ENCODE measurements at places on chromosomes 1 and 21.

DNA sequence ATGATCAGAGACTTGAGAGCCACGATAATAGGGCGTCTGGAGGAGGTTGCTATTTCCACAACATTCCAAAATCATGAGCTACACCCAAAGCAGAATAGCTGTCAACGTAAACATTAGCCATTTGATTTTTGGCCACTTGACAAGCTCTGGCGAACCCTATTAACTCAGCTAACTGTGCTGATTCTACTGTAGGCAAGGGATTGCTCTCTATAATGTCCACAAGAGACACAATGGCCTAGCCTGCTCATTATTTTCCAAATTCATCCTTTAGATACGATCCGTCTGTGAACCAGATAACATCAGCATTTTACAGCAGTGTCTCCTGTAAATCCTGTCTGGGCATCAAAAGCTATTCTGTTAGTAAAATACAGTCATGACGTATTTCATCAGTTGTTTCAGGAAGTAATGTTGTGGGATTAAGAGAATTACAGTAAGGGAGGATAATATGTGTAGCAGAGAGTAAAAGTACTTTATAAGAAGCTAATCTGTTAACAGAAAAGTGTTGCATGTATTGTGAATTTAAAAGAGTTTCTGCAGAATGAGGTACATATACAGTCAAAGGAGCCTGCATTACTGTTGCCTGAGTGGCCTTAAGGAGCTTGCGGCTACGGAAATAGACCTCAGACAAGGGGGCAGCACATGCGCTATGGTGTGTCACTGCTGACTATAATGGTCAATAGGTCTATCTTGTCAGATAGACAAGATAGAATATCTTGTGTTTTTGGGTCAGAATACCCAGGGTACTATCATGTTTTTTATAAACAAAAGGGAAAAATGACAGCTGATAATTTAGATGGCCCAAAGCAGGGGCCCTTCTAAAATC lies 44.9 kb upstream of the TINAGL1 start:
- no peak for DNase-seq
- H3K27me3 ChIP-seq: peaks cover 10% of the 10 kb centered on the region
- H3K4me1 ChIP-seq: peaks cover 8% of the 10 kb centered on the region
- no peak overlapping the region for H3K4me3 ChIP-seq
- H3K36me3 ChIP-seq: no peaks in the 10 kb centered on the region

DNA sequence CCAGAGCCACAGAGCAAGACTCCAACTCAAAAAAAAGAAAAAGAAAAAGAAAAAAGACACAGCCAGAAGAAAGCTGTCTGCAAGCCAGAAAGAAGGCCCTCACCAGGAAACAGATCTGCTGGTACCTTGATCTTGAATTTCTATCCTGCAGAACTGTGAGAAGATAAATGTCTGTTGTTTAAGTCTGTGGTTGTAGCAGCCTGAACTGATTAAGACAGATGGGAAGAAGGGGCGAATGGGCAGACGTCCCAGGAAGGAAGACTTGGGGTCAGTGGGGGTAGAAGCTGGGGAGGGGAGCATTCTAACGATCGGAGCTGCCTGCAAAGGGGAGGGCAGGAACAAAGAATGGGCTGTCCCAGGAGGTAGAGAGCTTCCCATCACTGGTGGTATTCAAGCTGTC lies 6.3 kb downstream of the SLC2A7 start:
- no peak overlapping the region for H3K27ac ChIP-seq
- no peak overlapping the region for H3K4me3 ChIP-seq
- peaks cover 8% of the 10 kb centered on the region for H3K27me3 ChIP-seq
- DNase-seq: no peak
- no peaks in the 10 kb centered on the region for H3K36me3 ChIP-seq

DNA sequence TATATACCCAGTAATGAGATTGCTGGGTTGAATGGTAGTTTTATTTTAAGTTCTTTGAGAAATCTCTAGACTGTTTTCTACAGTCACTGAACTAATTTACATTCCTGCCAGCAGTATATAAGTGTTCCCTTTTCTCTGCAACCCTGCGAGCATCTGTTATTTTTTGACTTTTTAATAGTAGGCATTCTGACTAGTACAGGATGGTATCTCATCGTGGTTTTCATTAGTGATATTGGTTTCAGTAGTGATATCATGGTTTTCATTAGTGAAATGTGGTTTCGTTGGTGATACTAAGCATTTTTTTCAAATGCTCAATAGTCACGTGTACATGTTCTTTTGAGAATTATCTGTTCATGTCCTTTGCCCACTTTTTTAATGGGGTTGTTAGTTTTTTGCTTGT lies 316.8 kb downstream of the PTBP2 start:
- H3K4me1 ChIP-seq: no peaks in the 10 kb centered on the region
- DNase-seq: no peak
- no peaks in the 10 kb centered on the region for H3K36me3 ChIP-seq
- H3K4me3 ChIP-seq: no peak overlapping the region
- peaks cover 3% of the 10 kb centered on the region for H3K27me3 ChIP-seq
- no peak overlapping the region for H3K27ac ChIP-seq

DNA sequence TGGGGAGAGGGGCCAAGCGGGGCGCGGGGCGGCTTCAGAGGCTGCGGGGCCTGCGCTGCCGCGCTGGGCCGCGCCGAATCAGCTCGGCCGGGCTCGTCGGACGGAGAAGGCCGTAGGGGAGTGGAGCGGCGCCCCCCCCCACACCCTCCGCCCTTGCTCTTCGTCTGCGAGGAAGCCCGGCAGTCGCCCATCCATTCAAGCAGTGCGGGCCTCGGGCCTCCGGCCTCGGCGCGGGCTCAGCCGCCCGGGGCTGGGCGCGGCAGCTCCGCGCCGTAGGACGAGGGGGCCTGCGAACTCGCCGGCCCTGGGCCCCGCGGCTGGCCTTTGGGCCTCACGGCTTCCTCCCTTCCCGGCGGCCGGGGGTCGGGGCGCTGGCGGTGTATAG lies 564 bp downstream of the CTPS1 start:
- no peak for DNase-seq
- peaks cover 52% of the 10 kb centered on the region for H3K4me1 ChIP-seq
- peak overlapping the region; percentile 93 for H3K4me3 ChIP-seq
- H3K36me3 ChIP-seq: peaks cover 49% of the 10 kb centered on the region

GRCh38 chr1:25140073-25140797 lies 92.1 kb downstream of the SYF2 start:
- no peak for DNase-seq
- H3K27me3 ChIP-seq: peaks cover 28% of the 10 kb centered on the region
- no peaks in the 10 kb centered on the region for H3K36me3 ChIP-seq
- no peak overlapping the region for H3K4me3 ChIP-seq
- no peak overlapping the region for H3K27ac ChIP-seq

- no peaks in the 10 kb centered on the region for H3K36me3 ChIP-seq
- no peaks in the 10 kb centered on the region for H3K4me1 ChIP-seq
- H3K27me3 ChIP-seq: peaks cover 55% of the 10 kb centered on the region
- no peak overlapping the region for H3K27ac ChIP-seq
- no peak for DNase-seq
- H3K4me3 ChIP-seq: no peak overlapping the region
Observed at GRCh38 chr21:8994640-8995511, 1526.5 kb upstream of the TPTE start.

DNA sequence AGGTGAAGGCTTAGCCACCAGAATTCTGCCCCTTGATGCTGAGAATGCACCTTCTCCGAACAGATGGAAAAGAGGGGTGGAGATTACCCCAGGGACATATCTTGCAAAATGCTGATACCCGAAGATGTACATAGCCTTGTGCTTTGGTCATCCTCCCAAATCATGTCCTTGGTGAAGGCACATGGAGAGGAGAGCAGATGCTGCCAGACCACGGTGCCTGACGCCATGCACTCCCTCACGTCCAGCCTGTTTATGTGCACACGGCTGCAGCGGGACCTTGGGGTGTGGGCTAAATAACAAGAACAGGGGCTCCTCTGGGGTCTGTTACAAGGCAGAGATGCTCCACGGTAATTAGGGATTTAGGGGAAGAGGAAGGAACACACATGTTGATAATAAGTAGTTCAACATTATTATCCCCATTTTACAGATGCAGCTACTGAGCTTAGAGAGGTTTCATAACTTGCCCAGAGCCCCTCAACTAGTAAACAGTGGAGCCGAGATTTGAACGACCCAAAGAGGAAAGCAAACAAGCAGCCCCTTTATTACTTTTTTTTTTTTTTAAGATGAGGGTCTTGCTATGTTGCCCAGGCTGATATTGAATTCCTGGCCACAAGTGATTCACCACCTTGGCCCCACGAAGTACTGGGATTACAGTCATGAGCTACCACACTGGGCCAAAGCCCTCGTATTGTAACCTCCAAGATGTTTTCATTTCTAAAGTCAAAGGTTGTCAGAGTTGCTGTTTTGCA lies 12.9 kb downstream of the EPHX1 start:
- no peaks in the 10 kb centered on the region for H3K36me3 ChIP-seq
- no peak for DNase-seq
- H3K27ac ChIP-seq: no peak overlapping the region
- H3K27me3 ChIP-seq: no peaks in the 10 kb centered on the region
- H3K4me3 ChIP-seq: no peak overlapping the region
- peaks cover 1% of the 10 kb centered on the region for H3K4me1 ChIP-seq

- H3K36me3 ChIP-seq: no peaks in the 10 kb centered on the region
- no peak overlapping the region for H3K27ac ChIP-seq
- H3K27me3 ChIP-seq: no peaks in the 10 kb centered on the region
- DNase-seq: no peak
- H3K4me1 ChIP-seq: no peaks in the 10 kb centered on the region
Observed at GRCh38 chr1:7589774-7590425, 181.2 kb upstream of the VAMP3 start.

DNA sequence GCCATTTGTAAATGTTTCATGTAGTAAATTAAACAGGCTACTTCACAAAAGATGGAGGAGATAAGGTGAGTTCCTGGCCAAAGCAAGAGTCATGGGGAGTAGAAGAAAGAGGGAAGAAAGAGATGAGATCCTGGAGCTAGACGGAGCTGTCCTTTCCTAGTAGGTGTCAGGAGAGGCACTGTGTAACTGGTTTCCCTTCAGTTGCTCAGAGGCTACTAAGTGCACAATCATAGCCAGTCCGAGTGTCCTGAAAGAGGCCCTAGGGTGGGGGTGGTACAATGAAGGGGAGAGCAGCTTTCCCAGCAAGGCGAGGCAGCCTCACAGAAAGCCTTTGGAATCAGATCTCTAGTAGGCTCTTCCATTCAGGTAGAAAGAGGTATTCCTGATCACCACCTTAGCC lies 390.9 kb downstream of the KCNH1 start:
- H3K4me3 ChIP-seq: no peak overlapping the region
- H3K4me1 ChIP-seq: no peaks in the 10 kb centered on the region
- no peak for DNase-seq
- H3K27ac ChIP-seq: no peak overlapping the region

DNA sequence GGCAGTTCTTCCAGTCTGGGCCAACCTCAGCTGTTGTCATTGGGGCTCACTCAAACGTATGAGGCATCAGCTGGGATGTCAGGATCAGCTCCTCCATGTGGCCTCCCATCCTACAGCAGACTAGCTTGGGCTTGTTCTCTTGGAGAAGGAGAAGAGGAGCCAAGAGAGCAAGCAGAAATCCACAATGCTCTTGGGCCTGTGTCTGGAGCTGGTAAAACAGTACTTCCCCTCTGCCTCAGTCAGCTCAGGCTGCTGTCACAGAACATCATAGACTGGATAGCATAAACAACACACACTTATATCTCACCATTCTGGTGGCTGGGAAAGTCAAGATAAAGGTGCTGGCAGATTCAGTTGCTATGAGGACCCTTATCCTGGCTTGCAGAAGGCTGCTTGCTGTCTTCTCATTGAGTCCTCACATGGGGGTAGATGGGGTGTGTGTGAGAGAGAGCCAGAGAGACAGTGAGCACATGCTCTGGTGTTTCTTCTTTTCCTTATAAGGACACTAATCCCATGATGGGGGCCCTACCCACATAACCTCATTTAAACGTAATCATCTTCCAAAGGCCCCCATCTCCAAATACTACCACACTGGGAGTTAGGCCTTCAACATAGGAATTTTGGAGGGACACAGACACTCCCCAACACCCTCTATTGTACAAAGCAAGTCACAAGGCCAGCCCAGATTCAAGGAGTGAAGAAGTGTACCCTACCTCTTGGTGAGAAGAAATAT lies 16.3 kb upstream of the DNAJC6 start:
- H3K4me3 ChIP-seq: no peak overlapping the region
- DNase-seq: no peak
- H3K27me3 ChIP-seq: no peaks in the 10 kb centered on the region
- H3K27ac ChIP-seq: no peak overlapping the region
- H3K4me1 ChIP-seq: no peaks in the 10 kb centered on the region

GRCh38 chr1:174858301-174858700 lies 141.4 kb upstream of the CACYBP start:
- DNase-seq: no peak
- no peak overlapping the region for H3K27ac ChIP-seq
- peaks cover 1% of the 10 kb centered on the region for H3K4me1 ChIP-seq
- peaks cover 15% of the 10 kb centered on the region for H3K36me3 ChIP-seq
- H3K27me3 ChIP-seq: no peaks in the 10 kb centered on the region

- H3K4me3 ChIP-seq: no peak overlapping the region
- H3K4me1 ChIP-seq: no peaks in the 10 kb centered on the region
- H3K27me3 ChIP-seq: peaks cover 8% of the 10 kb centered on the region
Observed at GRCh38 chr1:184647471-184647870, 107.2 kb downstream of the EDEM3 start.

- H3K27ac ChIP-seq: no peak overlapping the region
- peaks cover 14% of the 10 kb centered on the region for H3K4me1 ChIP-seq
- H3K36me3 ChIP-seq: peaks cover 3% of the 10 kb centered on the region
- DNase-seq: no peak
- H3K4me3 ChIP-seq: no peak overlapping the region
Observed at GRCh38 chr1:28365864-28366263, 3.7 kb upstream of the PHACTR4 start.

- H3K4me1 ChIP-seq: no peaks in the 10 kb centered on the region
- H3K4me3 ChIP-seq: no peak overlapping the region
- H3K27ac ChIP-seq: no peak overlapping the region
- no peak for DNase-seq
- no peaks in the 10 kb centered on the region for H3K36me3 ChIP-seq
Observed at GRCh38 chr1:57770772-57771171, 346.9 kb upstream of the DAB1 start.

GRCh38 chr1:94105957-94106529 lies 14.9 kb downstream of the ABCA4 start:
- peaks cover 4% of the 10 kb centered on the region for H3K4me1 ChIP-seq
- no peak overlapping the region for H3K4me3 ChIP-seq
- H3K36me3 ChIP-seq: no peaks in the 10 kb centered on the region
- no peak for DNase-seq
